ENCODE measurements at places on chromosomes 3 and 15.

DNA sequence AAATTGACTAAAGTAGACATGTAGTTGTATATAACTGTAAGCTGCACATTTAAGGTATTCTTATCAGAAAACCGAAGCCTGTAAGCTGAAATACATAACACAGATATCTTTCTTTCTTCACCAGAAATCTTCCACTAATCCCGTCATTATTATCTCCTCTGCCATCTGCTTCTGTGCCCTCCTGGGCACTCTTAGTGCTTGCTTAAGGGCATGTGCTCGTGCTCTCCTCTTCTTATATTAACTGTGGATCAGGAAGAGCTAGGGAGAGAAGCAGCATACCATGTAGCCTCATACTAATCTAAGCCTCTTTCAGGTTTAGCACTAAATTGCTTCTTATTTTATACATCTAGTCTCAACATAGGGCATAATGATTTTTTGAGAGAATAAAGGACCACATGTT lies 60.8 kb downstream of the RIOX2 start:
- no peak for DNase-seq

GRCh38 chr15:22880068-22880980 lies 41.9 kb downstream of the NIPA2 start:
- DNase-seq: no peak

DNA sequence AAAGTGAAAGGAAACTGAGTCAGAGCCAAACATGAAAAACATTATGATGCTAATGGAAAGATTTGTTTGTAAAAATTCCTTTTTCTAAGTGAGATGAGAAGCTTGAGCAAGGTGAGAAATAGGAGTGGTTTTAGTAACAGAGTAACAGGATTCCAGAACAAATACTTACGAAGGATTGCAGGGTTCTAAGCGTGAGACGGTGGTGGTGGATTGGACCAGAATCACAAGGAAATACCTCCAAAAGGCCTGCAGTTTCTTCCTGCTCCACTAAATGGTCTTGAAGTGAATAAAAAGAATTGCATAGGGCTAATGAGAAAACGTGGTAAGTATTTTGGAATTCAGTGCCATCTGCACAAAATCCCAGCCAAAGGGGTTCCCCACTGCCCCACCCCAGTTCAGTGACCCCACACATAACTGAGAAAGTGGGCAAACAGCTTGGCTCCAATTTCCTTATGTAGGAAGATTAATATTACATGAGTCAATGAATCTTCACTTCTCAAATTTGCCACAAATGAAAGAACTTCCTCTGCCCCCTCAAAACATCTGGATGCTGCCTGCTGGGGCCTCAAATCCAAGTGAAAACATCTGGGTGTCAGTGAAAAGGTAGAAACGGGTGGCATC lies 283.8 kb upstream of the NR2F2 start:
- DNase-seq: no peak

DNA sequence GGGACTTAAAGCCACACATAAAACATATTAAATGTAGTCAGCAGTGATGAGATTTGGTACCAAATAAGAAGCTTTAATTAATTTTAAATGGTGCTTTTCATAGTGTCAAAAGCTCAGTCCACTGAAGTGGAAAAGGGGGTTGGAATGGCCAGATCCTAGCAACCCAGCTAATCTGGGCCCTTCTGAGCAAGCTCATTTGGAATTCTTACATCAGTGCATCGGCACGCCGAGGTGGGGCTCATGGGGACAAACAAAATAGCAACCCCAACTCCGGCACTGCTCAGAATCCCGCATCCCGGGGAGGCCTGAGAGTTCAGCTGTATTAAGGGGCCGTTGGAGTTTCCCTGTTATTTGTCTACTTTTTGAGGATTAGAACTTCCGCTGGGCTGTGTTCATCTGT lies 526.4 kb downstream of the SOX2 start:
- DNase-seq: no peak

DNA sequence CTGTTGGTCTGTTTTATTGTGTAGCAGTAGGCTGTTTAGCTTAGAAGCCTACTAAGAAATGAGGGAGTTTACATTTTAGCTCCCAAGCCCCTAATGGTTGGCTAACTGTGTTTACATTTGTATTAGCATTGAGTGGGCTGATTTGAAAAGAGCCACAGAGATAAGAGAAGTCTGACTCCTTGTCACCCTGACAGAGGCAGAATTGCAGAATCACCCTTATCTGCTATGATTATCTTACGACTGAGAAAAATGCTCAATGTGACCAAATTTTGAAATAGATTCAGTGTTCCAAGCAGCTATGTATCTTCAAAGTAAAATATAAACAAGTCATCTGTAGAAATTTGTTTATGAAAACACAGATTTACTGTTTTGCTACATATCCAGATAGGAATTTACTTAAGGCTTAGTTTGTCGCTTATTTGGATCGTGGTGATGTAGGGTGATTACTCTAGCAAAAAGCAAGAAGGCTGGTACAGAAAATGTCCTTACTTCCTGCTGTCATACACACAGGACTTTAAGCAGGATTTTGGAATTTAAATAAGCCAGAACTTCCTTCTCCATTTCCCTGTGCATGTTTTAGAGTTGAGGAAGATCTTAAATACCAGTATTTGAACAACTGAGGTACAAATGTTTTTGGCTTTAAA lies 19.0 kb downstream of the SEMA6D start:
- DNase-seq: no peak

DNA sequence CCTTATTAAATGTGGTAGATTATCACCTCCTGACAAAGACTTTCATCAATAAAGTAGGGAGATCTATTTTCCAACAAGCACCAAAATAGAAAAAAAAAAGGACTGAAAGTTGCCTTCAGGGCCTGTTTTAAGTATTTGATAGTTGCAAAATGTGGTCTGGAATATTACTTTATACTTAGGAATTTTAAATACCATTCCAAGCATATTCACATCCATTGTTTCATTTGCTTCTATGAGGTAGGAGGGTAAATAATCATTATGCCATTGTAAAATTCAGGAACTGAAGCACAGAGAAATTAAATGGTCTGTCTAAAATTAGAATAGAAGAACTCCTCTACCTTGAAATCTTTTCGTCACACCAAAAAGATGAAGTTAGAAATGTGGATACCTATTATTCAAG lies 110.0 kb downstream of the TMCC1 start:
- no peak for DNase-seq

DNA sequence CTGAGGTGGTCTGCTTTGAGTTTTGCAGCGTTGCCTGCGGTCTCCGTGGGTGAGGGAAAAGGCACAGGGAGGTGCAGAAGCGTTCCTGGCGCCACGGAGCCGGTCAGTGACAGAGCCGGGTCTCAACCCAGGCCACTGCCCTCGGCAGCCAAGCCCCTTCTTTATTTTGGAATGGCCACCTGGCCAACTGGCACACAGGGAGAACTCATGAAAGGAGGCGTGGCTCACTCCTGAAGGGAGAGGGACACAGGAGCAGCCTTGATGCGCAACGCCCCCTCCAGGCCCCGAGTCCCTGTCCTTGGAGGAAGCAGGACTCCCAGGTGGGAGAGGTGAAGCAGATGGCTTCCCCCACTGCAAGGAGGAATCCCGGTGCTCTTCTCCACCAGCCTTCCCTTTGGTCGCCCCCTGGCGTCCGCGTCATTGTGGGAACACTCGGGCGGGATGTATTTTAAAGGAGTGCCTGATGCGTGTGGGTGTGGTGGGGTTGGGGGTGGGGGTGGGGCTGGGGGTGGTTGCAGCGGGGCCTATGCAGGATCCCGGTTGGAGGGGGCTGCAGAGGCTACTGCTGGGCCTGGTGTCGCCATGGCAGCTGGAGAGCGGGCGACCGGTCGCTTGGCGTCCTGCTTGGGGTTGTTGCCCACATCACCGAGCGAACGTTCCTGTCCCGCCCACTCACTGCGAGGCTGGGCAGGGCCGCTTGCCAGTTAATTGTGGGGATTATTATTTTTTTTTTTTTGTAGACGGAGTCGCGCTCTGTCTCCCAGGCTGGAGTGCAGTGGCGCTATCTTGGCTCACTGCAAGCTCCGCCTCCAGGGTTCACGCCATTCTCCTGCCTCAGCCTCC lies 32.6 kb downstream of the APBA2 start:
- DNase-seq: no peak

- no peak for DNase-seq
Measured at GRCh38 chr15:73849641-73850040, 23.7 kb upstream of the TBC1D21 start.

DNA sequence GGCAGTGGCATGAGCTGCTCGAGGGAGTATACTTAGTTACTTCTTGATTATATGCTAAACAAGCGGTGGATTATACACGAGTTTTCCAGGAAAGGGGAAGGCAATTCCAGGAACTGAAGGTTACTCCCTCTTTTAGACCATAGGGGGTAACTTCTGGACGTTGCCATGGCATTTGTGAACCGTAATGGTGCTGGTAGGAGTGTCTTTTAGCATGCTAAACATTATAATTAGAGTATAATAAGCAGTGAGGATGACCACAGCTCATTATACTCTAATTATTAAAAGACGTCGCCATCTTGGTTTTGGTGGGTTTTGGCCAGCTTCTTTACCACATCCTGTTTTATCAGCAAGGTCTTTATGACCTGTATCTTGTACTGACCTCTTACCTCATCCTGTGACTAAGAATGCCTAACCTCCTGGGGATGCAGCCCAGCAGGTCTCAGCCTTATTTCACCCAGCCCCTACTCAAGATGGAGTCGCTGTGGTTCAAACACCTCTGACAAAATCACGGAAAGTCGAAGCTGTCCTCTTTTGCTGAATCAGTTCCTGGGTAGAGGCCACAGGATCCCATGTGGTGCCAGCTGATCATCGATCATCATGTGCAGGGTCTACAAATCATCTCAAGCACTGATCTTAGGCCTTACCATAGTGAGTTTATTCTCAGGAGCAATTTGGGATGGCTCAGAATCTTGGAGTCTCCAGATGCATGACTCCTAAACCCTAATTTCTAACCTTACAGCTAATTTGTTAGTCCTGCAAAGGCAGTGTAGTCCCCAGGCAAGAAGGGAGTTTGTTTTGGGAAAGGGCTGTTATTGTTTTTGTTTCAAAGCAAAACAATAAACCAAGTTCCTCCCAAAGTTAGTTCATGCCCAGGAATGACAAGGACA lies 149.1 kb downstream of the TJP1 start:
- no peak for DNase-seq

DNA sequence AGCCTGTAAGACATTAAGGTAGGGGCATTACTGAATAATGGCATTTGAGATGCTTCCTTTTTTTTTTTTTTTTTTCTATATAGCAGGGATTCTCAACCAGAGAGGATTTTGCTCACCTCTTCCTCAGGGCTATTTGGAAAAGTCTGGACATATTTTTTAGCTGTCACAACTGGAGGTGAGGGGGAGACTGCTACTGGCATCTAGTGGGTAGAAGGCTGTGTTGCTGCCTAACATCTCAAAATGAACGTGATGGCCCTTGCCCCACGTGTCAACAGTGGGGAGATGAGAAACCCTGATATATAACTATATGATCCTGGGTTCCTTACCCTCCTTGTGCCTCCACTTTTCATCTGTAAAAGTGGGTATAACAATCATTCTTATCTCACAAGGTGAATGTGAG lies 71.9 kb downstream of the CADPS start:
- DNase-seq: no peak

DNA sequence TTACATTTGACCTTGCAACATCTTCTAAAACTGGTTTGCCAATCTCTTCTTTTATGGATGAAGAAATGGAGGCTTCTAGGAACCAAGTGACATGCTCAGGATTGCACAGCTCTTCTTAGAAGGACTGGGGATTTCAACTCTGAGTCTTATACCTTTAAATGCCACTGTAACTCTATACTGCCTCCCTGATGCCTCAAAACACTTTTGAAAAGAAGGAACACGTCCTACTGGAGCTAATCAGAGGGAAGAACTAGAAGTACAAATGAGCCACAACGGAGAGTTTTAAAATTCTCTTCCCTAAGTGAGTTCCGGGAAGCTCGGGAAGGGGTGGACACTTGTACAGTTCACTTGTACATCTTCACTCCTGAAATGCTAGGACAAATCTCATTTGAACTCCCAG lies 949 bp upstream of the MITF start:
- DNase-seq: no peak

GRCh38 chr3:130894130-130894985 lies 474 bp downstream of the ATP2C1 start:
- no peak for DNase-seq

- DNase-seq: no peak
Measured at GRCh38 chr3:53346514-53346913, 829 bp downstream of the DCP1A start.

- no peak for DNase-seq
Measured at GRCh38 chr15:95874637-95875036, 455.9 kb upstream of the NR2F2 start.

- no peak for DNase-seq
Measured at GRCh38 chr3:15923640-15924405, 126.0 kb upstream of the ANKRD28 start.

DNA sequence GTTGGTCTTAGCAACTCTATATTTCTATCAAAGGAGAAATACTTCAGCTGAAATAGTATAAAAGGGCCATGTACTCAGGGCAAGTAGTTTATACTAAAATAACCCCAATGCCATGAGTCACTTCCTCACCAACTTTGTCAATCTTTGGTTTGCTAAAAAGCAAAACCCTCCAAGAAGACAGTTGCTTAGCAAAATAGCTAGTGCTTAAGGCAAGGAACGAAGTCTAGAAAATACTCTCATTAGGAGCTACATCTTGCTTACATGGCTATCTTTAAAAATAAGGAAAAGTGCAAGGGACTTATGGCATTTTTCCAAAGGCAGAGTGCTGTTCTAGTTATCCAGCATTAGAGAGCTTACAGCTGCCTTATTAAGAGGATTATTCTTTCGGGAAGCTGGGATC lies 28.4 kb downstream of the P3H2 start:
- DNase-seq: no peak

DNA sequence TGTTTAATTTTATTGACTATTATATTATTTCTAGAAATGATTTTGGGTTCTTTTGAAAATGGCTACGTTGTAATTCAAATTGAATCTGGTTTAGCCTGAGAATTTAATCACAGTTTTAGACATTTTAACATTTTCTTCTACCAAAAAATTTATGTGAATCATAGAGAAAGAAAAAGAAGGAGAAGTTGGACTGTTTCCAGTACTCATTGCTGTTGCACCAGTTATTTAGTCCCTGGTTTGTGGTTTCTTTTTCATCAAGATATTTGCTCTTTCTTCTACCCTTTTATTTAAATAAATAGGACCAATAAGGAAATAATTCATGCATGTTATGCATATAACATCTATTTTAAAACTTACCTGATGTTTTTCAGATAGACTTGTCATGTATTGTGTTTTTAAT lies 1337.1 kb downstream of the ROBO1 start:
- no peak for DNase-seq

DNA sequence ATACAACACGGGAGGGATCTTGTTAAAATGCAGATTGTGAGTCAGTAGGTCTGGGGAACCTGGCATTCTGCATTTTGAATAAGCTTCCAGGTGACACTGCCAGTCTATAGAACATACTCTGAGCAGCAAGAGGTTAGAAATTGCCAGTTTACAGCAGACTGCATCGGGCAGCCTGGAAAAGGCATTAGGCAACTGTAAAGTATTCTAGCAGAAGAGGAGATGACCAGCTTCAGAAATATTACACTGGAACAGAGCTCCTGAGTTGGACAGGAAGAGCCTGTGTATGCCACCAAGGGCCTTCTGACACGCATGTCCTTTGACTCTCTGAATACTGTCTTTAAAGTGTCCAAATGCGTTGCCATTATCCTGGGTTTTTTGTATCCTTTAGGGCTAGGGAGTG lies 2.5 kb upstream of the ACAN start:
- DNase-seq: no peak

All from gastrocnemius medialis (tissue), 4 donors.